GM04503 (cell line): ENCODE measurements at places on chromosomes 1 and 21.

DNA sequence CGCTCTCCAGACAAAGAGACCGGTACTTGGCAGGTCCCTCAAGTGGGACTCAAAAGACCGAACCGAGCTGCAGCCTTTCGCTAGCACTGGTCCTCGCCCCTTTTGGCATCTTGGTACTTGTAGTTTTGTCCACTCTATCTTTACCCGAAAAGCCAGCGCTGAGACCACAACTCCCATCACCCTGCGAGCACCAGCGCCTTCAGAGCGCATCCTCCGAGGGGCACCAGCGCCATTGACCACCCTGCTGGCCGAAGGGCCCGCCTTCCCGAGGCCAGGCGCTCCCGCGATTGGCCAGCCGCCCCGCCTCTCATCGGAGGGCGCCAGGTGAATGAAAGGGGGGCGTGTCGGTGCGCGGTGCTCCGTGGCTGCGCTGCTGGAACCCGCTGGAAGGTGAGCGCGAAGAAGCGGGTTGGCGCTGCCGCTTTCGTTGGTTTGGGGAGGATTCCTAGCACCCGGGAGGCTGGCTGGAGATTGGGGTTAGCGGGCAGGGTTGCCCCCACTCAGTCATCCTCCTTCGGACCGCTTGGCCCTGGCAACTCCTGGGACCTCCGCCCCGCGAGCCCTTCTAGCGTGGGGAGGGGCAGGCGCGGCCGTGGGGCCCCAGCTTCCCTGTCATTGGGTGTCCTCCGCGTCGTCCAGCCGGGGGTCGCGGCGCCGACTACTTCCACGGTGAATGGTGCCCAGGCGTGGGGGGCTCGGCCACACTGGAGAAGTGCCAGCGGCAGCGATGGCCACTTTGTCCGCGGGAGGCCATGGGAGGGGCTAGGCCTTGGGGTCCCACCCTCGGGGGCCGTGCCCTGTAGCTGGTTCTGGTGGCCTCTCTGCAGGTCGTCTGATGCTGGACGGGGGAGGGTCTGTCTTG, at the start of gene ZBTB8B:
TSS of gene ZBTB8B (plus strand) at position 357 of the 862 bp plus-strand sequence. CDS start 5,553 bp downstream, outside the sequence.
- no peak for DNase-seq

GRCh38 chr1:193931356-193931755, 744.9 kb upstream of the B3GALT2 start:
- no peak for DNase-seq

GRCh38 chr1:201025571-201026002, 2.1 kb upstream of the KIF21B start:
- no peak for DNase-seq

DNA sequence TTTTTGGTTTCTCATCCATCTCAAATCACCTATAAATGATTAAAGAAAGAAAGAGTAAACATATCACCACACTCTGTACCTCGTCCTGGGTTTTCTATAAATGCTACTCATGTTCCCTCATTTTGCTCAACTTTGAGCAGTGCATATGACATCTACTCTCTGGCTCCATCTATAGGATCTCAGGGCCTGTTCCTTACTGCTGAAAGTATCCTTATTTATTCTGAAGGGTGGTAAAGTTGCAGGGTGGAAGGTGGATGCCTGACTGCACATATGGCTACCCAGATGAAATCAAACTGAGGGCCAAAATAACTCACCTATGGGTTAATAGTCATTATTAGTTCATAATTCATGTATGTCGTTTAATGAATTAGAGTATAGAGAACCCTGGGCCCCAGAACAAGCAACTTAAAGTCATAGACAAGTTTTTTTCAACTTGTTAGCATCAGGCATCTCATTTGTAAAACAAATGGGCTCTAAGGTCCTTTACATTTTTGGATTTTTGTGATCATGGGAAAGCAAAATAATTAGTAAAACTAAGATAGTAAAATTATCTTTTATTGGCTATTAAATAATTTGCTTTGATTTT, 46.5 kb downstream of the NCF2 start:
- peak; percentile 16 for DNase-seq

- no peak for DNase-seq
These were observed 338.6 kb downstream of the PAPPA2 start for GRCh38 chr1:176801514-176802020.

- DNase-seq: no peak
These were observed 662.6 kb downstream of the MATN1 start for GRCh38 chr1:30060738-30061137.

- no peak for DNase-seq
These were observed 18.2 kb downstream of the OR2C3 start for GRCh38 chr1:247517795-247518612.

DNA sequence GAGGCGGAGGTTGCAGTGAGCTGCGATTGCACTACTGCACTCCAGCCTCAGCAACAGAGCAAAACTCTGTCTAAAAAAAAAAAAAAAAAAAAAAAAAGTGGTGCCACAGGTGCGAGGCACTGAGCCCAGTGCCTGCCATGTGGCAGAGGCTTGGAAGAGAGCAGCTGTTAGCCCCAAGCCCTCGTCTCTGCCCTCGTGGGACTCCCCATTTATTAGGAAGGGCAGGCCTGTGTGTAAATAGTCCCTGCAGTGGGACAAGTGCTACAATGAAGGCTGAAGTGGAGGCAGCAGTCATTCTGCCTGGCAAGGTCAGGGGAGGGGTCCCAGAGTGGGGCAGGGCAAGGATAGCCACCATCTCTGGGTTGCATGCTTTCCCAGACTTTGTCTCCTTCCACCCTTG, 6.5 kb downstream of the RPS6KA1 start:
- no peak for DNase-seq

DNA sequence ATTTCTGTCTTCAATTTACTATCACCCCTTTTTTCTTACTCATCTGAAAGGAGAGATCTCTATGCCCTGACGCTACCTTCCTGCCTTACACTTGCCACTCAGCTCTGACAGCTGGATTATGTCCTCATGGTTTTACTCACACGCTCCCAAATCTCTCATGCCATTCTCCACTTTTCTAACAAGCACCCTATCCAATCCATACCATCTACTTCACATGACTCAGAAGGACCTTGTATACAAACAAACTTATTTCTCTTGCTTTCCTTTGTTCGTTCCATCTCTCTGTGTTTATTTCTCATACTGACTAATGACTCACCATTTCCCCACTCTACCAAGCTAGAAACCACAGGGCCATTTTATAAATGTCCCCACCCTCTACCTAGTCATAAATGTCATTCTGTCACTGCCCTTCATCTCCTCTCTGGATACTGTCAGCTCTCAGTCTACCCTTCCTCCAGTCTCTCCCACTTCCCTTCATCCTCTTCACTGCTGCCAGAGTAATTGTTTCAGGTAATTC, 87.3 kb downstream of the USP24 start:
- no peak for DNase-seq

DNA sequence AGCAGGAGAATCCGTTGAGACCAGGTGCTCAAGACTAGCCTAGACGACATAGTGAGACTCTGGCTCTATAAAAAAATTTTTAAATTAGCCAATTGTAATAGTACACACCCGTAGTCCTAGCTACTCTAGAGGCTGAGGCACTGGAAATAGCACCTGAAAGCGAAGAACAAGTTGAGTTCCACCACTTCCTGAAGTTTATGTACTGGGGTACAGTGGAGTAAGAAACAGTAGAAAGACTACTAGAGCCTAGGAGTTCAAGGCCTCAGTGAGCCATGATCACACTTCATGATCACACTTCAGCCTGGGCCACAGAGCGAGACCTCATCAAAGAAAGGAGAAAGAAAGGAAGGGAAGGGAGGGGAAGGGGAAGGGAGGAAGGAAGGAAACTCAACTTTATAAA, 19.8 kb downstream of the RSBN1 start:
- no peak for DNase-seq

DNA sequence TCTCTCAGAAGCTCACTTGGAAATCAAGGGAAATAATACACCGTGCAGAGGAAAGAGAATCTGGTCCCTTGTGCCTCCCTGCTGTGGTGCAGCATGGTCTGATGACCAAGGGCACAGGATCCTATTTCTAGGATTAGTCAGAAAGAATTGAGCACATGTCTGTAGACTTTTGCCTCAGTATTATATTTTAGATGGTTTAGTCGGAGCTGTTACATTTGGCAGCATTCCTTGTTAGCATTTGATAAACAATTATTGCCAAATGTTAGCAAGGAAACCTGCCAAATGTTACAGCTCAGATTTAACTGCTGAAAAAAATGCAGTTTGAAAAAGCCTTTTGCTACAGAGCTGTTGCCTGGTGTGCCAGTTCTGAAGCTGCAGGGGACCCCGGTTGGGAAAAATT, 183.5 kb upstream of the DPYD start:
- peak; percentile 86 for DNase-seq

- no peak for DNase-seq
These were observed 1044.4 kb downstream of the PLA2G4A start for GRCh38 chr1:187873126-187873525.

GRCh38 chr1:151809290-151809984, 4.2 kb upstream of the LINGO4 start:
- DNase-seq: no peak

- no peak for DNase-seq
These were observed 35.2 kb downstream of the JUN start for GRCh38 chr1:58748666-58749065.

DNA sequence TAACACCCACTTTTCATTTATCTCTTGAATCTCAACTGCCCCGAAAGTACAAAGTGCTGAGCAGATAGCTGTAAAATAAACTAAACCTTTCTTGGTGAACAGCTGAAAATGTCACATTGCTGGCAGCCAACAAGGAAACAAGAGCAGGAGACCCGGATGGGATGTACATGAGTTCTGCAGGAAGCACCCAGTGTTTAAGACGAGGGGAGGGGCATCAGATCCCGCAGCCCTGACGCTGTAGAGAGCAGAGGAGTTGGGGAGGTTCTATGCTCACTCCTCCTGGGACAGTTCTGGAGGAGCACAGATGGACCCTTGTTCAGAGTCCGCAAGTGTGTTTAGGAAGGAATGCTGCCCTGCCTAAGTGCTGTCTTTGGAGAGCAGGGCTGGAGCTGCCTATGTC, 32.0 kb upstream of the EPHA8 start:
- no peak for DNase-seq

DNA sequence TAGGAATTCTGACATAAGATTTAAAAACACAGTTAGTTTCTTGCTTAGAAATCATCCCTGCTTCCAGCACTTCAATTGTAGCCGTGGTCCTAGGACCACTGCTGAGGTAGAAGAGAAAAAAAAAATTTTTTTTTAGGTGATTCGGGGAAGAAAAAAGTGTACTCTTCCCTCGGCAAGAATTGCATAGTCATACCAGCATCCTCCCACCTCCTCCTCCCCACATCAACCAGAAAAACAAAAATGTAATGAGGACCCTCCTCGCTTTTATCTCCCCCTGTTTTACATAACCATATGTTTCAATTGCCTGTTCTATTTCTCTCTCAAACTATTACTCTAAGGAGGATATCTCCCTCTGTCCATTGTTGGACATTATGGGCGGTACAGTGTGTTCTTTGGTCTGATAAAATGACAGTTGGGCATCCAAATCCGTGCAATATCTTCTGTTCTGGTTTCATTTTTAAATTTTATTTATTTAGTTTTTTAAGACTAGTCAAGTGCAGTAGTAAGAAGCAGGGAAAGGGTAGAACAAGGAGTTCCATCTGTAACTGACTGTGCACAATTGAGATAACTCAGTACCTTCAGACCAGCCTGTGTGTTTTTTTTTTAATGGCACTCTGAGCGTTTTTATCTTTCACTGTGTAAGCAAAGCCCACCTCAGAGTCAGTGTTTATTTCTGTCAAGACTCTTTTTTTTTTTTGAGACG, 10.4 kb upstream of the MFSD2A start:
- DNase-seq: no peak

GRCh38 chr1:200096774-200097173, 69.3 kb downstream of the NR5A2 start:
- DNase-seq: no peak

DNA sequence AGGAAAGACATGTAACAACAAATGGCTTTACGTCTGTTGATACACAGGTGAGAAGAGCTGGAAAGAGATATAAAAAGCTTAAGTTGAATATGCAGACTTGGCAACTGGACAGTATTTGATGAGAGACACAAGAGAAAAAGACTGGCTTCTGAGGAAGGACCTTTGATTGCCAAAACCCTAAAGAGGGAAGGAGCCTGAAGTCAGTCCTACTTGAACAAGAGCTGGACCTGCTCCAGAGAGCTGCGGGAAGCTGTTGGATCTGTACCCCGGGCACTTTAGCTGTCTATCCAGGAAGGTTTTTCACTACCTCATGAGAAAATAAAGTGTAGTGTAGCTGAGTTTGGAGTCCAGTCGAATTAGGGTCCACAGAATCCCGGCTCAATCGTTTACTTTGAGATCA, 25.3 kb upstream of the LRRC8B start:
- no peak for DNase-seq

GRCh38 chr21:36155603-36156338, 853 bp upstream of the DOP1B start:
- no peak for DNase-seq

DNA sequence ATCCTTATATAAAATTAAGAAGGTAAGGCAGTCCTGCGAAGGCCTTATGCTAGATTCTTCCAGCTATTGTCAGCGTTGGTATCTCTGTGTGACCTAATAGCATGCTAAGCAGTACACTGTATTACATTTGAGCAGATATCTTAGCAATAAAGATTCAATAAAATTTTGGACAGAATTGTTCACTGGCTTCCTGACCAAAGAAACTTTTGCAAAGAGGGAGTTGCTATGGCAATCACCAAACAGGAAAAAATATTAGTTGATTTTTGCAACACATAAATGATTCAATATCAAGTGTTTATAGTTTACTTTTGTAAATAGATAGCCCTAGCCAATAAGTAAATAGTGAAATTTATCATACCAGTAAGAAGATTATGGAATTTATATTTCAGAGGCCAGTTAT, 31.0 kb upstream of the PLEKHO1 start:
- no peak for DNase-seq

DNA sequence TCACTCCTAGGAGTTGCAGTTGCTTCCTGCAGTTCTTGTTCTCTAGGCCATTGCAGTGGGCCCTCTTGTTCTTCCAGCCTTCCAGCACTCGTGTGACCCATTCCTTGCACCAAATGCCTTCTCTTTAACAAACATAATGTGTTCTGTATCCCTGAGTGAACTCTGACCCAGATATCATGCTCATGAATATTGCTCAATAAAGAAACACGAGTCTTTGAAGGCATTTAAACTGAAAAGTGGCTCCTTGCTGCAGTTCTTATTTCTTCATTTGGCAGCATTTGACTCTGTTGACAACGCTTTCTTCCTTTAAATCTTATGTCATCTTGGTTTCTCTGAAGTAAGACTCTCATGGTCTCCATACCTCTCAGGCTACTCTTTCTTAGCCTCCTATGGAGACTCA, 100.7 kb upstream of the PDE4B start:
- no peak for DNase-seq

DNA sequence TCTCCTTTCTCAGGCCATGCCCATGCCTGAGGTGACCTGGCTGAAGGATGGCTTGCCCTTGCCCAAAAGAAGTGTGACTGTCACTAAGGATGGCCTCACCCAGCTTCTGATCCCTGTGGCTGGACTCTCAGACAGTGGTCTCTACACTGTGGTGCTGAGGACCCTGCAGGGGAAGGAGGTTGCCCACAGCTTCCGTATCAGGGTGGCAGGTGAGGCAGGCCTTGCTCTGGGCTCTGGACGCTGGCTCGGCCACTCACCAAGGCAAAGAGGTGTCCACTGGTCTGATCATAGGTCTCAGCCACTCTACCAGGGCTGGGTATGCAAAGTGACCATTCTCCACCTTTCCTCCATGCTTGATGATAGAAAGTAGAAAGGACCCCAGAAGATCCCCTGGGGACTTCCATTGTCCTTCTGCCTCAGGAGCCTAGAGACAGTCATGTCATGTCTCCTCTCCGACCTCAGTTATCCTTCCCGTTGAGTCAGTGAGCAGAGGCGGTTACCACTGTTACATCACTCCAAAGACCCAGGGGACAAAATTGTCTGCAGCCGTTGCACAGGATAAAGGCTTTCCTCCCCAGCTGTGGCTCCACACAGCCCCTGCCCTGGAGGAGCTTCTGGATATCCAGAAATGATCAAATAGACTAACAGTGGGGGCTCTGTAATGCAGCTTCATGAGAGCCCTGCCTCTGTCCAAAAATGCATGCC, 34.2 kb downstream of the IGFN1 start:
- DNase-seq: peak; percentile 3
